ENCODE measurements at places on chromosomes 5 and 9. TPM values are rescaled to one million over a fixed set of nuclear protein-coding genes. Genes with fewer than 3 reads are reported as not detected.
A peak's percentile ranks its signal among the peaks of the same experiment; 100 is the strongest.

- peak overlapping the region; percentile 23 for H3K4me3 ChIP-seq
- H3K27me3 ChIP-seq: no peaks in the 10 kb centered on the region
- no peak for DNase-seq
- H3K36me3 ChIP-seq: no peaks in the 10 kb centered on the region
These were observed 36.3 kb downstream of the VCP start for GRCh38 chr9:35035851-35036701.

- no peak overlapping the region for H3K27ac ChIP-seq
- H3K36me3 ChIP-seq: no peaks in the 10 kb centered on the region
- no peaks in the 10 kb centered on the region for H3K27me3 ChIP-seq
- DNase-seq: no peak
These were observed 496.0 kb upstream of the CLINT1 start for GRCh38 chr5:158354958-158355357.

DNA sequence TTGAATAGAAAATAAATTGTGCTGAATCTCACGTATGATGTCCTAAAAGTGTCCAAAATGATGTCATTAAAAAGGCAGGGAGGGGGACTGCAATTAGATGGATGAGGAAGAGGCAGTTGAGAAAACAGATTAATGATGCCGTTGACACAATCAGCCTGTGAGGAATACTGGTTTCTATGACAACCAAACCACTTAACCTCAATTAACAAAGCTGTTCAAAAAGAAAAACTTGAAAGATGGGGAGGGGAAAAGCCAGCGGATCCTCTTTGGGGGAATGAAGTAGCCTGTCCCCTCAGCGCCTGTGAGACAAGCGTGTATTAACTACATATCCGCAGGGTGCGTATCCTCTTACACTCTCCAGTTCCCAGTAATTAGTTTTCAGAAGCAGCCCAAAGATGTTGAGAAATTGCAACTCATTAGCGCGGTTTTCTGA is 160.7 kb downstream of the TTC39B start:
- no peak for DNase-seq
- H3K36me3 ChIP-seq: no peaks in the 10 kb centered on the region
- no peak overlapping the region for H3K27ac ChIP-seq
- H3K4me3 ChIP-seq: no peak overlapping the region
- no peaks in the 10 kb centered on the region for H3K4me1 ChIP-seq

DNA sequence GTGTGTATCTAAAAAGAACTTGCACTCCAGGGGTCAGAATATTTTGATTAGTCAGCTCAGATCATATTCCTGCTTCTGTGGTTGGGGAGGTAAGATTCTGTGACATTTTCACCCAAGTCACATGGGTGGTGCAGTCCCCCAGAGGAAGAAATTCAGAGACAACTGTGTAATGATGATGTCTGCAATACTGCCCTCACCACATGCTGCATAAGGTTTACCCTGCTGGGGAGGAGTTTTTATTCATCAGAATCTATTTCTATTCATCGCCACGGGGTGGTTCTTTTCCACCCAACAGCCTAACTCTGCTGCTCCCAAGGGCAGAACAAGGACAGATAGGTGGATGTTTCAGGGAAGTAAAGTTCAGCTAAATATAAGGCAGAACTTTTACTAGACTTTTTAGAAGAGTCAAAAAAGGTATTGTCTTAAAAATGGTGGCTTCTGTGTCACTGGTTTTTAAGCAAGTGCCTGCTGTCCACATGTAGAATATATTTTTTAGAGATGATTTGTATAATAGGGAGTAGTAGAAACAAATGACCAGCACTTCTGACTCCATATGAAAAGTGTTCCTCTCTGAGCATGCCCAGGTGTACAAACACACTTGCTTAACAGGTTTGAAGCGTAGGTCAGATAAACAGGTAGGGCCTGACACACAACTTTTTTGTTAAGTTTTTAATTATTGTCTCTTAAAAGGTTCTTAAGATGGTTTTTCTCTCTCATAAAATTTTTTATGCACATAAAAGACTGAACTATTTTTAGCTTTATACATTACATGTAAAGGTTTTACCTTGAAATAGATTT is 352.7 kb downstream of the LRRC70 start:
- H3K27me3 ChIP-seq: no peaks in the 10 kb centered on the region
- no peaks in the 10 kb centered on the region for H3K36me3 ChIP-seq
- DNase-seq: no peak
- no peak overlapping the region for H3K27ac ChIP-seq
- H3K4me1 ChIP-seq: no peaks in the 10 kb centered on the region

GRCh38 chr9:31683116-31683515 is 701.3 kb upstream of the ACO1 start:
- DNase-seq: no peak
- H3K4me1 ChIP-seq: no peaks in the 10 kb centered on the region
- H3K36me3 ChIP-seq: no peaks in the 10 kb centered on the region
- no peaks in the 10 kb centered on the region for H3K27me3 ChIP-seq
- no peak overlapping the region for H3K4me3 ChIP-seq

- H3K27me3 ChIP-seq: no peaks in the 10 kb centered on the region
- H3K27ac ChIP-seq: no peak overlapping the region
- H3K4me1 ChIP-seq: peaks cover 4% of the 10 kb centered on the region
- DNase-seq: peak; percentile 22
- no peak overlapping the region for H3K4me3 ChIP-seq
These were observed 23.2 kb upstream of the PRRC2B start for GRCh38 chr9:131370638-131371037.

C9orf43 gene
- not detected for polyA plus RNA-seq

SPINK4 gene
- 361 TPM for polyA plus RNA-seq

- H3K4me3 ChIP-seq: no peak overlapping the region
- H3K27ac ChIP-seq: no peak overlapping the region
- no peaks in the 10 kb centered on the region for H3K4me1 ChIP-seq
- no peak for DNase-seq
These were observed 22.5 kb downstream of the ADGRD2 start for GRCh38 chr9:124472770-124473169.

DNA sequence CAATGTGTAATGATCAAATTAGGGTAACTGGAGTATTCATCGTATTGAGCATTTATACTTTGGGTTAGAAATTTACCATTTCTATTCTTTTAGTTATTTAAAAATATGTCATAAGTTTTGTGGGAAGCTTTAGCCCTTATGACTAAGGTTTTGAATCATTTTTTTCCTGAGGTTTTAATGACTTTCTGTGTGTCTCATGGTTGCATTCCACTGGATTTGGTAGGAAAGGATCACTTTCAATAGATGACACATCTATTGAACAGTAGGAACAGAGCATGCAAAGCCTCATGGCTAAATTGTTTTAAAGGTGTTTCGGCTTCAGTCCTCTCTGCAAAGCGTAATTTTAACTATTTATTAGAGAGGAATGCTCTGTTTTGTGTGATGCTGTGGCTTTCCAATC is 512.4 kb upstream of the CHD1 start:
- no peaks in the 10 kb centered on the region for H3K36me3 ChIP-seq
- H3K4me3 ChIP-seq: no peak overlapping the region
- no peaks in the 10 kb centered on the region for H3K27me3 ChIP-seq
- no peak for DNase-seq
- H3K27ac ChIP-seq: no peak overlapping the region
- no peaks in the 10 kb centered on the region for H3K4me1 ChIP-seq

GRCh38 chr9:110337727-110338126 is at the start of gene TXNDC8:
TSS of gene TXNDC8 (minus strand) at chr9:110337863.
- no peak within 1 kb of the TSS for H3K27ac ChIP-seq
- peak; percentile 8 for DNase-seq
- H3K36me3 ChIP-seq: no peaks in the 10 kb centered on the region
- H3K4me1 ChIP-seq: no peaks in the 10 kb centered on the region
- H3K27me3 ChIP-seq: no peaks in the 10 kb centered on the region
- H3K4me3 ChIP-seq: no peak within 1 kb of the TSS

GRCh38 chr5:178213003-178213461 is 8.7 kb downstream of the HNRNPAB start:
- peaks cover 31% of the 10 kb centered on the region for H3K4me1 ChIP-seq
- peak; percentile 28 for DNase-seq
- peaks cover 44% of the 10 kb centered on the region for H3K36me3 ChIP-seq
- H3K4me3 ChIP-seq: no peak overlapping the region
- H3K27me3 ChIP-seq: no peaks in the 10 kb centered on the region
- peak overlapping the region; percentile 86 for H3K27ac ChIP-seq

SLC46A2 gene
- polyA plus RNA-seq: 0.03 TPM

DNA sequence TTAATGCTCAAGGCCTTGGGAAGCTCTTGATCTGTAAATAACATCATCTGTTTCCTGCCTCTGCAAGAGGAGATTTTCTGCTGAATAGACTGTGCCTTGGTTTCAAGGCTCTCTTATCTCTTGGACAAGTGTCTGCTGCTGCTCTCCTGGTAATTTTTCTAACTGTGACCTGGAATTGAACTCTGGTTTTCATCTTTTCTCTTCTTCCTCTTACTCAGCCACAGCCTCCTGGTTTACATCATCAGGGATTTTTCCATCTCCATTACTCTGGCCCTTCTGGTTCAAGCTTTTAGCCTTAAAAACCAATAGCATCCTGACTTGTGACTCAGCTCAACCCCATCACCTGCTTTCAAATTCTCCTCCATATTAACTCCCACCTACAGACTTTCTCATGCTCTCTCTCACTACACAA is 49.6 kb upstream of the ITGA1 start:
- no peak overlapping the region for H3K27ac ChIP-seq
- H3K36me3 ChIP-seq: no peaks in the 10 kb centered on the region
- no peak for DNase-seq
- H3K4me3 ChIP-seq: no peak overlapping the region
- H3K27me3 ChIP-seq: no peaks in the 10 kb centered on the region
- no peaks in the 10 kb centered on the region for H3K4me1 ChIP-seq

All from small intestine (tissue), 16 donors.